Aorta (tissue), 5 donors: ENCODE measurements at places on chromosomes 7 and 10. TPM values are rescaled to one million over a fixed set of nuclear protein-coding genes. Genes with fewer than 3 reads are reported as not detected.

NMT2 gene
- total RNA-seq: 11.9 TPM

CHST3 gene
- total RNA-seq: 30.5 TPM

HOXA11 gene
- total RNA-seq: 0.81 TPM

SPACDR gene
- 2.0 TPM for total RNA-seq

ASB10 gene
- total RNA-seq: not detected

AMZ1 gene
- total RNA-seq: 1.1 TPM

ZNF32 gene
- 31.6 TPM for total RNA-seq

UNCX gene
- total RNA-seq: not detected

LBX1 gene
- not detected for total RNA-seq

GIMAP4 gene
- 75.3 TPM for total RNA-seq

MRLN gene
- total RNA-seq: 0.65 TPM

CYP2E1 gene
- 4.6 TPM for total RNA-seq

C10orf105 gene
- total RNA-seq: 0.42 TPM

BTBD16 gene
- total RNA-seq: 2.4 TPM

PRPF18 gene
- total RNA-seq: 21.0 TPM

GJD4 gene
- total RNA-seq: not detected

MYO3A gene
- 3.5 TPM for total RNA-seq

TMEM139 gene
- total RNA-seq: 0.32 TPM

AGK gene
- 21.2 TPM for total RNA-seq

PFKP gene
- total RNA-seq: 126 TPM

AS3MT gene
- 3.1 TPM for total RNA-seq

RPP30 gene
- 25.2 TPM for total RNA-seq

SFTPA1 gene
- total RNA-seq: 1.7 TPM
